ENCODE measurements at places on chromosomes 12 and 14.

DNA sequence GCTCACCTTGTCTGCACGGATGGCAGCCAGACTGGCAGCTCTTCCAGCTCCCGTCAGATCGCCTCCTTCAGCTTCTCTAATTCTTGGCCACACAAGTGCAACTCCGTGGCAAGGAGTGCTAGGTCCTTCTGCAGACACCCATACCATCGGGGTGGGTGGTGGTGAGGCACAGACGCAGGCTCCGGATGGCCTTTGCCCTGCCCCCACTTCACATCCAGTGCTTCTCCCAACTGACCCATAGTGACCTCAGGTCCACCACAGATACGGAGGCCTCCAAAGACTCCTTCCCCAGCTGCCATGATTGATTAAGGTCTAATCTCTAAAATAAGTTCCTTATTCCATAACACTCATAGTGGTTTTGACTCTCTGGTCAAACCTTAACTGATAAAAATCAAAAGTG is 19.9 kb upstream of the CD27 start:
- no peak for DNase-seq

DNA sequence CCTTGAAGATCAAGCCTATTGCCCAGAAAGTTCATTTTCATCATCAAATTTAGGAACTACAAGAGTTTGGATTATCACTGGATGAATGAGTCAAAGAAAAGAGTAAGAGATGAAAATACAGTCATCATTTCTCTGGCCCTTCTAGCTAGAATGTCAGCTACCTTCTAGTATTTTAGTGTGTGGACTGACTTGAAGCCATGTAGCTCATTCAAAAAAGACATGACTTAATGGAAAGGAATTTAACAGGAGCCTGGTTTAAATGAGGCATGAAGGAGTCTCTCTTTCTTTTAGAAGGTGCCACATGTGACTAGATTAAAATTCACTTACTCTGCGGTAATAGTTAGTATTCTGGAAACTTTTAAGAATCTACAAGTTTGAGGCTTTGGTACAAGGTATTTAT is 7.1 kb downstream of the PTHLH start:
- no peak for DNase-seq

DNA sequence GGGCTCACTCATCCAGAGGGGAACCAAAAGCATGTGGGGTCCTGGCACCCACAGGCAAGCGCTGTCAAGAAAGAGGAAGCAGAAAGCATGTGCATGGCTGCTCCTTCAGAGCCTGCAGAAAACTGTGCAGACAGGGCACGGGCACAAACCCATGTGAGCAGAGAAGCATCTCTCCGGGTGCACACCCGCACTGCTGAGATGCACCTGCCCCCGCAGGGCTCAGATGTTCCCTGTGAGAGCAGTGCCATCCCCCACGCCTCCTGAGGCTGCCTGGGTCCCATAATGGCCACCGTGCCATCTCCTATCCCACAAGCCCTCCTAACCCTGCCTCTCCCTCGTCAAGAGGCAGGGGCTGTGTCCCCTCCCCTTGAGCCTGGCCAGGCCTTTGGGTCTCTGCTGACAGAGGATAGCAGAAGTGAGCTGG is 32.3 kb upstream of the INF2 start:
- peak; percentile 16 for DNase-seq

DNA sequence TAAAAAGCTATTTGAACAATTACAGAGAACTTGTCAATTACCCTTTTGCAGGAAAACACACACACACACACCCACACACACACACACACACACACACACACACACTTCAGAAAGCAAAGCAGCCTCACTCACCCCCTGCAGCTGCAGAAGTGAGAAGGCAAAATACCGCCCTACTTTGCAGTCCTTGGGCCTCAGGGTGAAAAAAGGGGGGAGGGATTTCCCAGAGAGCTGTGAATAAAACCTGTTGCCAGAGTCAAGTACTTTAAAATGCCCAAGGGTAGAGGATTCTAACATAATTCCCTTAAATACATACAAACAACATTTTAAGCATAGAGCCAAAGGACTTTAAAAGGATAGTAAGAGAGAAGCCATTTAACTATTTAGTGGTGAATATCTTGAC is 285.9 kb downstream of the MDGA2 start:
- no peak for DNase-seq

GRCh38 chr14:68616221-68616902 is 176.5 kb downstream of the ZFP36L1 start:
- DNase-seq: peak; percentile 26

DNA sequence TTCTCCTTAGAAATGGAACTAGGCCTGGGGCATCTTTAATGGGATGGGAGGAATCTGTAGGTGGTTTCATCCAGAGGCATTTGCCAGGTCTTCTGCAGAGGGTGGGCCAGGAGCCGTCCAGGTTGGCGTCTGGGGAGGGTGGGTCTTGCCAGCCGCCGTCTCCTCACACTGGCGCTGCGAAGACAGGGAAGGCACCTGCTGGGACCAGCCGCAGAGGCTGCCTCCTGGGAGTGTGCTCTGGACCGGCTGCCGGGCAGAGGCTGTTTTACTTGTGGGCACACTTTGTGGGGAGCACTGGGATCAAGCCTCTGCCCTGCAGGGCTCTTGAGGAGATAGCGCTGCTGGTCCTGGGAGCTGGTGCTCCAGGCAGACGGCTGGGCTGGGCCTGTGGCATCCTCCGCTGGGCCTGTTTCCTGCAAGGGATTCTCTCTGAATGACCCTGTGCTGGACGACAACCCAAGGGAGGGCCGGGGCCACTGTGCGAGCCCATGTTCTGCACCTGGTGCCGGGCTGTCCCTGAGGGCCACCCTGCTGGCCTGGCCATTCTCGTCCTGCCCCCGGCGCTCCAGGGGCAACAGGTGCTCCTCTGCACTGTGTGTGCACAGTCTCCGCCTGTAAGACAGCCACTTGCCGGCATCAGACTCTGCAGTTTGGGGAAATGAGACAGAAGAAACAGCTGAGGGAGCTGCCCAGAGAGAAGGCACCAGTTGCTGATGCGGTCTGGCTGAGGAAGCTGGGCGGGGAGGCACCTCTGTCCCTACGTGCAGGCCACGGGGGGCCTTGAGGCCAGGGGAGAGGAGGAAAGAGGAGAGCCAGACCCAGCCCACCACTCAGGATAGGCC is 10.0 kb upstream of the TEX22 start:
- DNase-seq: peak; percentile 27

DNA sequence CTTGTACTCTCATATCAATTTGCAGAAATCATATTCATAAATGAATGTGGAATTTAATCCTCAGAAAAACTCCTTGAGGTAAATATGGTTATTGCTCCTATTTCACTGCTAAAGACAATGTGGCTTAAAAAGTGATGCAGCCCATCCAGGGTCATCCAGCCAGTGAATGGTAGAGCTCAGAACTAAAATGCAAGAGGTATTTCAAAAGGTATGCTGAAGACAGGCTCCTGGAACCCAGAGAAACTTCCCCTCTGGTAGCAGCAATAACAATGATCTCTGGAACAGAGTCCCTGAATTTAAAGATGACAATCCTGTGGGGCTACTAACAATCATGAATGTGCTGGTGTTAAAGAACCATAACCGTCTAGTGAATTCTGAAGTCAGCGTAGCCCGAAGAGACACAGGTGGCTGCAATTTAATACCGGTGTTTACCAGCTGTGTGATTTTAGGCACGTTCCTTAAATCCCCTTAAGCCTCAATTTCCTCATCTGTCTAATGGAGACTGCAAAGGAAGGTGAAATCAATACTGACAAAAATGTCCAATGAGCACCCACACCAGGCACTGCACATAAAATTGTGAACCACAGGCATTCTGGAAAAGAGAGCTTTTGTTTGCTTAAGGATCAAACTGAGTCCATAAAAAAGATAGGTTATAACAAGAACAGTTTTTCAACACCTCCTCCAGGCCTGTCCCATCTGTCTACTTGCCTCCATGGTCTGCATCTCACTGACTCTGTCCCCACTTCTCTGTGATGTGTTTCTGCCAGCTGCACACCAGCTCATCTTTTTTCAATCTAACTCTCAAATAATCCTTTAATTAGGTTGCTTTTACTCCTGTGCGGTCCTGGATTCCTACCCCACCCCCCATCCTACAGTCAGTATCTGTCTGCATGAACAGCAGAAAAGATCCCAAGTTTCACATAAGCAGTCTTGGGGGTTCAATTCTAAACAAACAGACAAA is 10.5 kb downstream of the TM7SF3 start:
- DNase-seq: no peak

- DNase-seq: no peak
Measured at GRCh38 chr14:102923925-102924486, 1.5 kb downstream of the AMN start.

GRCh38 chr12:63922474-63922873 is 78.0 kb downstream of the SRGAP1 start:
- no peak for DNase-seq

GRCh38 chr14:24814346-24814745 is 180.4 kb upstream of the GZMB start:
- DNase-seq: no peak

GRCh38 chr12:79558924-79559469 is 131.8 kb downstream of the PAWR start:
- DNase-seq: no peak

- DNase-seq: peak; percentile 57
Measured at GRCh38 chr12:103392722-103393121, 103.0 kb downstream of the C12orf42 start.

DNA sequence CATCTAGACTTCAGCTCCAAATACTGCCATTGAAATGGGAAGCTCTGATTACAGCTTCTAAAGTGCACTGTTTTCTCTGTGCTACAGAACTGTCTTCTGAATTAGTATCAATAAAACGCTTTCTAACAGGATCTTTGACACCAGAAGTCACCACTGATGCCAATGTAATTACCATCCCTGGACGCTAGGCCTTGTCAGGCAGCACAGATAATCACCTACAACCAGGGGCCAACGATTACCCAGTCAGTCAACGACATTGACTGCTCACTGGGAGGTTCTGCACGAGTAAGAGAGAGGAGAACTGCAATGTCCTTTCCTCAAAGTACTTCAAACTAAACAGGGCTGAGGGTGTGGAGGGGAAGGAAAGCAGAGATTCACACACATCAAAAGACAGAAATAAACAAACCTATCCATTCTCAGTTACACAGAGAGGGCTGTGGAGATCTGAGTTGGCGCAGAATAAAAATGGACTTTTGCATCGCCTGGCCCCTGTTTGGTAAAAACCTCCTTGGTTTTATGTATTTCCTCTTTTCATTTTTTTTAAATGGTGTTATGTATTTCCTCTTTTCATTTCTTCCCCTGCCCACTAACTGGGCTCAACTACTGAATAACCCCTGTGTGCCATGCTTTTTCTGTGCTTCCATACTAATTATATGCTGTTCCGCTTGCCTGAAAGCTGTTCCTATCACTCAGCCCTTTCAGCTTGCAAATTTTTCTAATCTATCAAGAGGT is 492.2 kb downstream of the APAF1 start:
- DNase-seq: peak; percentile 24

DNA sequence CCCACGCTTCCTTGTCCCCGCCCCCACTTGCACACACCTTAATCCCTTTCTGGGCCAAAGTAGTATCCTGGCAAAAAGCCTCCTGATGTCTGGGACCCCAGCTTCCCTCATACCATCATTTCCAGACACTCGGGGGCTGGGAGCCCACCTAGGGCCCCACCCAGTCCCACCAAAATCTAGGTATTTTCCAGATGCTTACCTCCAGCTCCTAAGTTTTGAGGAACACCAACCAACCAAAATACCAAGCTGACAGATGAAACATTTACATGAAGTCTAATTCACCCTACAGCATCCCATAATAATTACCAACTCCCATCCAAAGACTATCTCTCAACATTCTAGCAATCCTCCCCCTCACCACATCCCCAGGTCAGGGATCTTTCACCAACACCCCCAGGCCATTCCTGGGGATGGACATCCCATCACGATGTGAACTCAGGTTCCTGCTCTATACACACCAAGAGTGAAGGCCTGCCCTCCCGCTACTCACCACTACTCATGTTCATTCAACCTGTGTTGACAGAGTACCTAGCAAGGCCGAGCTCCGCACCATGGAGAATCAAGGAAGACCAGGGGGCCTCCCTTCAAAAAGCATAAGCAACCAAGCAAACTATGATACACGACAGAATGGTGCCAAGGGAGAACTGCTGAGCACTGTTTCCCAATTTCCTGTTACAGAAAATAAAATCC is 1.6 kb upstream of the CHD4 start:
- DNase-seq: peak; percentile 66

GRCh38 chr14:77222546-77223225 is 41.1 kb downstream of the TMEM63C start:
- DNase-seq: peak; percentile 45

DNA sequence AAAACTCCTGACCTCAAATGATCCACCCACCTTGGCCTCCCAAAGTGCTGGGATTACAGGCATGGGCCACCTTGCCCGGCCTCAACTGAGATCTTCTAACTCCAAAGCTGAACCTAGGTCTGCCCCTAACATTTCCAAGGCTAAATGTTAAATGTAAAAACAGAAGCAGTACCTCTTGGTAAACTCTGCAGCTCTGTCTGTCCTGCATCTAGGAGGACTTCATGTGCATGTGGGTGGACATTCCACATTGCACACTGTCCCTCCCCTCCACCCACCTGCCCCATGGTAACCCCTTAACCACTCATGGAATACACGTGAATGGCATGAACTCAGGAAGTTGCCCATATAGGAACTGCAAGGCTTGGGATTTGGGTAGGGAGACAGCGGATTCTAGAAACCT is 33.1 kb downstream of the SNX6 start:
- no peak for DNase-seq

DNA sequence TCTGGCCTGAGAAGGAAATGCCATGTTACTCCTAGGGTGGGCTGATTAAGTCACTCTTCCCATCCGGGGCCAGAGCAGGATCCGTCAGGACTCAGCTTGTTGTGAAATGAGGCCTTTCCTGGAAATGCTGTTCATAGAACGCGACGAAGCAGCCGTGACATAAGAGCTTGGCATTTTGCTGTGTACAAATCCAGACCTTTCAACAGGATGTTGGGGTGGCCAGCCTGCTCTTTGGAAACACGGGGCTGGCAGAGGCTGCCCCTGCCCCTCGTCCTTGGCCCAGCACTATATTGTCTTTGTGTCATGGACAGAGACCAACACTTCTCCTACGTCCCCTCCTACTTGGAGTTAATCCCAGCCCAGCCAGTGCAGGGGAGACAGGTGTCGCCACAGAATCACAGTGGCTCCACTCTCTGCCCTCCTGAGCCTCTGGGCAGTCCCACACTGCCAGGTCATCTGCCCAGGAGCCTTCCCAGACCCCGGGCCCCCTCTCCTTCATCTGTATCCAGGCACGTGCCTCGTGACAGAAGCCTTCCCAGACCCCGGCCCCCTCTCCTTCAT is 18.6 kb upstream of the EIF5 start:
- no peak for DNase-seq

DNA sequence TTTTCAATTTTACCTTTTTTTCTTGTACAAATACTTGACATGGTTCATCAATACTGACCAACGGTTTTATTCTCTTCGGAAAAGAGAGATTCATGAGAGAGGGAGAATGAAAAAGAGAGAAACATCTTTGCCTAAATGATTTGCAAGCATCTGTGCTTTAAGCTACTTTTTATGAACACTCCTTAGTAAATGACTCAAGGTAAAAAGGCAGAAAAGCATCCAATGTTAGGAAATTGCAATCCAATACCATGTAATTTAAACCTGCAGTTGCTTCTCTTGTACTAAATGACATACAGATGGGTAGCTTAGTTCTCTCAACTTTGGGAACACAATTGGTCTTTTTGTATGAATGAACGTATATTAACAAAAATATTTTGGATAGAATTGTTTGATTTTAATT is 46.1 kb downstream of the MSRB3 start:
- DNase-seq: no peak
